Ovary (tissue), 10 donors: ENCODE measurements at places on chromosomes 2 and 18. TPM values are rescaled to one million over a fixed set of nuclear protein-coding genes. Genes with fewer than 3 reads are reported as not detected.

IFIH1 gene
- polyA plus RNA-seq: 7.6 TPM

ADAM23 gene
- 0.98 TPM for polyA plus RNA-seq

ALLC gene
- polyA plus RNA-seq: 1.2 TPM

SYT4 gene
- 0.25 TPM for polyA plus RNA-seq

PASK gene
- 2.9 TPM for polyA plus RNA-seq

ALK gene
- polyA plus RNA-seq: 0.07 TPM

TPO gene
- 0.18 TPM for polyA plus RNA-seq

LYPD6 gene
- polyA plus RNA-seq: 0.57 TPM

CFAP221 gene
- polyA plus RNA-seq: 0.24 TPM

CHRNA1 gene
- 0.05 TPM for polyA plus RNA-seq

CABYR gene
- 8.1 TPM for polyA plus RNA-seq

OTOS gene
- not detected for polyA plus RNA-seq

HOXD12 gene
- polyA plus RNA-seq: not detected

SPEG gene
- polyA plus RNA-seq: 31.4 TPM

XDH gene
- polyA plus RNA-seq: not detected

MAL gene
- 0.90 TPM for polyA plus RNA-seq

PPIL3 gene
- polyA plus RNA-seq: 38.4 TPM

FAM237A gene
- polyA plus RNA-seq: not detected

SNRNP27 gene
- polyA plus RNA-seq: 44.2 TPM

TEX44 gene
- polyA plus RNA-seq: not detected

PTGR3 gene
- 28.4 TPM for polyA plus RNA-seq

DHRS9 gene
- polyA plus RNA-seq: 19.5 TPM

DYSF gene
- 8.6 TPM for polyA plus RNA-seq

CTAGE1 gene
- not detected for polyA plus RNA-seq

SCYGR4 gene
- not detected for polyA plus RNA-seq

UNC80 gene
- polyA plus RNA-seq: 0.17 TPM

XIRP2 gene
- polyA plus RNA-seq: 0.12 TPM

CYS1 gene
- polyA plus RNA-seq: 9.0 TPM

COL5A2 gene
- 46.8 TPM for polyA plus RNA-seq

ACVR1C gene
- polyA plus RNA-seq: 0.68 TPM

KCNJ3 gene
- polyA plus RNA-seq: 1.4 TPM

RMND5A gene
- polyA plus RNA-seq: 11.2 TPM

HOXD11 gene
- 0.07 TPM for polyA plus RNA-seq

ZNF396 gene
- 0.84 TPM for polyA plus RNA-seq

SIX2 gene
- 0.06 TPM for polyA plus RNA-seq

LRP2 gene
- polyA plus RNA-seq: 1.1 TPM

TTC21B gene
- 8.6 TPM for polyA plus RNA-seq

LRATD1 gene
- 23.3 TPM for polyA plus RNA-seq

TNS1 gene
- 278 TPM for polyA plus RNA-seq

MRO gene
- polyA plus RNA-seq: 0.73 TPM

INPP1 gene
- polyA plus RNA-seq: 12.7 TPM

ZFP36L2 gene
- polyA plus RNA-seq: 162 TPM

SPATS2L gene
- polyA plus RNA-seq: 38.0 TPM

FAM110C gene
- polyA plus RNA-seq: 6.9 TPM

RAB17 gene
- polyA plus RNA-seq: 0.86 TPM

PROC gene
- polyA plus RNA-seq: not detected

ERFE gene
- polyA plus RNA-seq: 0.19 TPM

BOD1L2 gene
- polyA plus RNA-seq: not detected

CDH19 gene
- polyA plus RNA-seq: 0.76 TPM

CYP1B1 gene
- 24.5 TPM for polyA plus RNA-seq

MGAT5 gene
- 11.3 TPM for polyA plus RNA-seq

LIPG gene
- polyA plus RNA-seq: 0.94 TPM

LAMA3 gene
- polyA plus RNA-seq: 2.9 TPM

SRBD1 gene
- polyA plus RNA-seq: 7.7 TPM

CDCA7 gene
- polyA plus RNA-seq: 2.5 TPM

GREB1L gene
- 7.8 TPM for polyA plus RNA-seq
